ENCODE measurements at places on chromosomes 3 and 15. TPM values are rescaled to one million over a fixed set of nuclear protein-coding genes. Genes with fewer than 3 reads are reported as not detected.

The DUOXA2 gene
- polyA plus RNA-seq: not detected

The SNTN gene
- polyA plus RNA-seq: 0.55 TPM

The MFSD1 gene
- polyA plus RNA-seq: 42.9 TPM

The STRIT1 gene
- 1.0 TPM for polyA plus RNA-seq

The CAV3 gene
- 0.59 TPM for polyA plus RNA-seq

The ACTRT3 gene
- 2.2 TPM for polyA plus RNA-seq

The ST8SIA2 gene
- 26.7 TPM for polyA plus RNA-seq

The SLC33A1 gene
- 17.2 TPM for polyA plus RNA-seq

The NECTIN3 gene
- polyA plus RNA-seq: 24.8 TPM
